ENCODE measurements at places on chromosomes 6 and 20. TPM values are rescaled to one million over a fixed set of nuclear protein-coding genes. Genes with fewer than 3 reads are reported as not detected.

- H3K4me1 ChIP-seq: no peaks in the 10 kb centered on the region
- no peak for DNase-seq
- no peak overlapping the region for H3K27ac ChIP-seq
- H3K4me3 ChIP-seq: no peak overlapping the region
- H3K36me3 ChIP-seq: no peaks in the 10 kb centered on the region
- H3K27me3 ChIP-seq: no peaks in the 10 kb centered on the region
Measured at GRCh38 chr6:140095532-140095931, 721.1 kb upstream of the CITED2 start.

DNA sequence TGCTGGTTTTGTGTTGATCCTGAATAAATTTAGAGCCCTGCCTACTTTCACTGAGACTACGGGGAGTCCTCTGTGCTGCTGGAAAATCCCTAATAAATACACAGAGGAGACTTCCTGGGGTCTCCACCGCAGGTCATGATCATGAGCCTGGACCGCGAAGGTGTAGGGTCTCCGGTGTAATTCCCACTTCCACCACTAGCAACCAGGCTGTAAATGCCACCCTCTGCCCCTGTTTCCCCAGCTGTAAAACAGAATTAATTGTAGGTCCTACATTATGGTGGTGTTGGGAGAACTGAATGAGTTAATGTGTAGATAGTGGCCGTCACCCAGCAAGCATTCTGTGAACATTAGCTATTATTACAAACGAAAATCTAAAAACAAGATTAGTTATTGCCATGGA, 191.6 kb upstream of the THBS2 start:
- DNase-seq: no peak
- H3K4me1 ChIP-seq: no peaks in the 10 kb centered on the region
- H3K27ac ChIP-seq: no peak overlapping the region
- H3K36me3 ChIP-seq: no peaks in the 10 kb centered on the region
- no peaks in the 10 kb centered on the region for H3K27me3 ChIP-seq
- no peak overlapping the region for H3K4me3 ChIP-seq

GRCh38 chr6:70839286-70840266, 117.3 kb downstream of the B3GAT2 start:
- no peaks in the 10 kb centered on the region for H3K27me3 ChIP-seq
- H3K4me3 ChIP-seq: no peak overlapping the region
- no peak overlapping the region for H3K27ac ChIP-seq
- DNase-seq: no peak
- H3K36me3 ChIP-seq: no peaks in the 10 kb centered on the region

- H3K4me3 ChIP-seq: no peak overlapping the region
- peaks cover 40% of the 10 kb centered on the region for H3K36me3 ChIP-seq
Measured at GRCh38 chr6:42694586-42694985, 27.8 kb downstream of the PRPH2 start.

Gene PXDC1
- total RNA-seq: 77.2 TPM
